Activated T-cell treated with anti-CD3 and anti-CD28 coated beads, Interleukin-2, amount 50 U/mL, for 72 hours (primary cell): ENCODE measurements at places on chromosomes 4 and X. TPM values are rescaled to one million over a fixed set of nuclear protein-coding genes. Genes with fewer than 3 reads are reported as not detected.

- no peak for DNase-seq
These were observed 11.7 kb downstream of the NELFA start for GRCh38 chr4:1996866-1997611.

- no peak for DNase-seq
These were observed 32.2 kb downstream of the XG start for GRCh38 chrX:2784026-2784425.

DNA sequence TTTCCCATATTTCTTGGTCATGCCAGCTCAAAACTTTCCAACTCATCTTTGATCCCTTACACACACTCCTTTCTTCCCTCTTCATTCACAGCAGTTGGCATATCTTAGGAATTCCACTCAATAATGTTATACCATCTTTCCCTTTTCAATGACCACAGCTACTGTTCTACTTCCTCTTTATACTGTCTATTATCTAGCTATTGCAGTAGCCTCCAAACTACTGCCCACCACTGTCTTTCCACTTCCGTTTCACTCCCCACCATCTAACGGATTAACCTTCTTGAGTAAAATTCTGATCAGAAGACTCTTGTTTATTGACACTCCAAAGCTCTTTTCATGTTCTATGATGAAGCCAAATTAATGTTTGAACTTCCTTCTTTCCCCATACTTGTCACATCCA, 55.8 kb downstream of the ADAMTS3 start:
- no peak for DNase-seq

- DNase-seq: no peak
These were observed 6.5 kb upstream of the SLITRK4 start for GRCh38 chrX:143642426-143642825.

- DNase-seq: no peak
These were observed 387.5 kb upstream of the FTHL17 start for GRCh38 chrX:31459361-31459760.

- DNase-seq: no peak
These were observed 1.0 kb downstream of the SLBP start for GRCh38 chr4:1711055-1711570.

- DNase-seq: no peak
These were observed 91.9 kb downstream of the SEL1L3 start for GRCh38 chr4:25770847-25771246.

DNA sequence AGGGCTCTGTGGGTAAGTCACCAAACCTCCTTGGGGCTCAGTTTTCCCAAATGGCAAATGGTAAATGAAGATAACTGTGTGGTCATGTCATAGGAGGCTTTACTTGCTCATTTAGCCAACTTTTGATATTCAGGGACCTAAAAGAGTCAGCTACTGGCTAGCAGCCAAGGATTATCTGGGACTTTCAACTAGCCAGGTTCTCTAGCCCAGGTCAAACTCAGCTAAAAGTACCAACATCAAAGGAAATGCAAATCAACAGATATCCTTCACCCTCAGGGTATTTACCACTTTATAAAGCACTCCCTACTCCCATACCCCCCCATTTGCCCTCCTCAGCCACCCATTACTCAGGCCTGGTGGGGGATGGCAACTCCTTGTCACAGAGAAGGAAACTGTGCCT, 7.5 kb downstream of the AMER1 start:
- DNase-seq: no peak

DNA sequence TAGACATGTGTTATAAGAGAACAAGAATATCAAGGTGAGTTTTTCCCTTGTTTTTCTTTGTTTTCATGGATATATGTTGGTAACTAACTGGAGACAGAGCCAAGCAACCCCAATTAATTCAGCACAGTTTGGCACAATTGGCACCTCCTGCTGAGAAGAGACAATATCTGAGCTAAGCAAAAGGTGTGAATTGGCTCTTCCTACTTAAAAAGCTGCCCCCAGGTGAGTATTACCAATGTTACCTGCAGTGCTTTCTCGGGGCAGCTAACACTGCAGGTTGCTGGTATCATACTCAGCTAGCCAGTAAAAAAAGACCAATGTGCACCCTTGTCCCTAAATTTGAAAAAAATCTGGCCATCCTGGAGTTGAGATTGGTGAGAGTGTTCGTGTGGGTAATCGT, 871.2 kb upstream of the TENM3 start:
- no peak for DNase-seq

- DNase-seq: no peak
These were observed 151.3 kb upstream of the TTC29 start for GRCh38 chr4:147096667-147097604.

- DNase-seq: no peak
These were observed 121.9 kb downstream of the DKK2 start for GRCh38 chr4:106914223-106914622.

GRCh38 chrX:11351375-11352295, 58.4 kb downstream of the AMELX start:
- DNase-seq: no peak

Gene ZDHHC9
- total RNA-seq: 12.8 TPM

Gene RAB40AL
- total RNA-seq: 0.24 TPM

Gene GAB1
- 1.6 TPM for total RNA-seq
